B cell (primary cell): ENCODE measurements at places on chromosomes 12 and 14. TPM values are rescaled to one million over a fixed set of nuclear protein-coding genes. Genes with fewer than 3 reads are reported as not detected.

DNA sequence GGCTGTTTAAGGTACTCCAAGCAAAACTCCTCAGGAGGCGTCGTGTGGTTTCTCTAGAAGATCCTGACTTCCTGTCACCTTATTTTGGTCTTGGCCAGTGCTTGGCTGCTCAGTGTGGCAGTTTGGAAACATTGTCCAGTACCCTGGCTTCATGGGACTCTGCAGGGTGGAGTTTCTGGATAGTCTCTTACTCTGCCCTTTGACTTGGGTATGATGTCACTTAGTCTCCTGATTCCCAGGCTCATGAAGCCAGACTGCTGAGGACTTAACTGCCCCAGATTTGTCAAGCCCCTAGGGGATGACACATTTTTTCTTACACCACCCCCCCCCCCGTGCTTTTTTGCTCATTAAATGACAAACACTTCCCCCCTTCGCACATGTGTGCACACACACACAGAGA is 82.7 kb downstream of the ADCK1 start:
- DNase-seq = no peak
- no peaks in the 10 kb centered on the region for H3K36me3 ChIP-seq
- no peaks in the 10 kb centered on the region for H3K27me3 ChIP-seq
- H3K27ac ChIP-seq = no peak overlapping the region
- H3K4me3 ChIP-seq = no peak overlapping the region
- H3K4me1 ChIP-seq = no peaks in the 10 kb centered on the region

Gene HOXC13
- total RNA-seq = not detected in 2 replicates

- peak; percentile 40 for DNase-seq
- H3K4me1 ChIP-seq = peaks cover 23% of the 10 kb centered on the region
- H3K27me3 ChIP-seq = no peaks in the 10 kb centered on the region
- H3K36me3 ChIP-seq = no peaks in the 10 kb centered on the region
- H3K27ac ChIP-seq = no peak overlapping the region
- peak overlapping the region; percentile 79 for H3K4me3 ChIP-seq
Measured at GRCh38 chr14:100304825-100305323, 1.4 kb downstream of the SLC25A29 start.

Gene DAO
- not detected in 2 replicates for total RNA-seq

DNA sequence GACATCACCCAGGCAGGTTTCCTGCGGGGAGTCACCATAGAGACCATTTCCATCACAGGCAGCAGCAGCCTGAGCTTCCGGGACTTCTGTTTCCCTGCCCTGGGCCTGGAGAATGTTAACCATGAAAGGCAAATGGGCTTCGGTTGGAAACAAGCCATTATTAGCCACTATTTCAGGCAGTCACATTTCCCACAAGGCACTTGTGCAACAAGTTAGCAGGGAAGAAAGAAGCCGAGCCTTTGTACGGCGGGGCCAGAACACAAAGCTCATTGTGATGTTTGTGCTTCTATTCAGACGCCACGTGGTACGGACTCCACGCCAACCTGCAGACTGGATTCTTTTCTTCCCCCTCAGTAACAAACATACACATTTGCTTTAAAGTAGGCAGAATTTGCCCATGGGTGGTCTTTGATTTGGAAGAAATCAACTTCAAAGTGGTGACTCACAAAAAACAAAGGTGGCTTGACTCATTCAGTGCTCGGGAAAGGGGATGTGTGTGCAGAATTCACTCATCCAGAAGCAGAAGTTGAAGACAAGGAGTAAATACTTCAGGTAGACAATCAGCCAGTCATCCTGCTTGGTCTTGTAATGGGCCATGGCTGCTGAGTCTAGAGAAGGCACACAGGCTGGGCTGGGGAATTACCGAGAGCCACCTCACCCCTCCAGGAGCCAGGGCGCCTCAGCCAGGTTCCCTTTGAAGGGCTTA is 154.2 kb upstream of the PRMT8 start:
- H3K4me3 ChIP-seq = no peak overlapping the region
- no peak for DNase-seq
- no peaks in the 10 kb centered on the region for H3K36me3 ChIP-seq

Gene CD69
- total RNA-seq = 44.8 and 45.1 TPM in 2 replicates

Gene PPFIA2
- total RNA-seq = not detected in 2 replicates

Gene CCDC197
- total RNA-seq = not detected in 2 replicates

- peaks cover 5% of the 10 kb centered on the region for H3K27me3 ChIP-seq
- no peak for DNase-seq
- no peaks in the 10 kb centered on the region for H3K36me3 ChIP-seq
- no peak overlapping the region for H3K27ac ChIP-seq
- H3K4me3 ChIP-seq = no peak overlapping the region
Measured at GRCh38 chr12:66004922-66005703, 125.4 kb downstream of the LLPH start.

GRCh38 chr12:28316049-28316448 is 125.8 kb downstream of the CCDC91 start:
- H3K27ac ChIP-seq = no peak overlapping the region
- no peak for DNase-seq
- no peak overlapping the region for H3K4me3 ChIP-seq
- no peaks in the 10 kb centered on the region for H3K27me3 ChIP-seq
- H3K36me3 ChIP-seq = peaks cover 8% of the 10 kb centered on the region

- DNase-seq = no peak
- no peak overlapping the region for H3K27ac ChIP-seq
- H3K4me3 ChIP-seq = no peak overlapping the region
- H3K4me1 ChIP-seq = peaks cover 19% of the 10 kb centered on the region
- no peaks in the 10 kb centered on the region for H3K36me3 ChIP-seq
Measured at GRCh38 chr14:20606190-20606901, 15.2 kb upstream of the RNASE12 start.

GRCh38 chr12:118763234-118763633 is 218.1 kb upstream of the SRRM4 start:
- H3K27me3 ChIP-seq = no peaks in the 10 kb centered on the region
- H3K27ac ChIP-seq = no peak overlapping the region
- H3K4me3 ChIP-seq = no peak overlapping the region
- no peak for DNase-seq
- H3K36me3 ChIP-seq = no peaks in the 10 kb centered on the region

- no peak overlapping the region for H3K4me3 ChIP-seq
- no peaks in the 10 kb centered on the region for H3K36me3 ChIP-seq
- H3K4me1 ChIP-seq = peaks cover 57% of the 10 kb centered on the region
- no peaks in the 10 kb centered on the region for H3K27me3 ChIP-seq
- no peak for DNase-seq
Measured at GRCh38 chr12:93165384-93165932, 212.3 kb upstream of the NUDT4 start.

GRCh38 chr14:52352569-52352968 is 38.5 kb downstream of the PTGER2 start:
- DNase-seq = no peak
- no peaks in the 10 kb centered on the region for H3K27me3 ChIP-seq
- H3K4me3 ChIP-seq = no peak overlapping the region

DNA sequence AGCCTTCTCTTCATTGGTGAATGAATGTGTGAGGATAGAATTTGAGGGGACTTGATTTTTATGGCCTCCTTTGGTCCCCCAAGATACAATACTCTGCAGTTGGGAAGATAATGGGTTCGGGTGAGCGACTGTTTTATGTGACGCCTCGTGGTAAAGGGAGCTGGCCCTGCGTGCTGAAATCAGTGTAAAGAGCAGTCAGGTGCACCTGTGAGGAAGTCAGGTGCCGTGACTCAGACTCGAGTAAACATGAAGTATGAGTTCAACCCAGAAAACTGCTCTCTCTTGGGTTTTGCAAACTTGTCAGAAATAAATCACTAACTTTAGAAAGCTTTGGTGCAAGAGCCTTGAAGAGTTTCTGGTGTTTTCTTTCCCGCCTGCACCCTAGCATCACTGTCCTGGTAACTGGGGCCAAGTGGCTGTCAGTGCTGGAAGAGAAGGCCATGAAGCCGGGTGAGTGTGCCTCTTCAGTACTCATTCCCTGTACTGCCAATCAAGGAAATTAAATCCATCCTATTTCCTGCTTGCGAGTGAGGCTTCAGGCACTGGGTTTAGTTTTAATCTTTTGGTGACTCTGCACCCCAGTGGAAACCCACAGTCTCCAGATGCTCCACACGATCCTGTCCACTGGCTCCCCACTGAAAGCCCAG is 59.2 kb downstream of the AACS start:
- no peaks in the 10 kb centered on the region for H3K4me1 ChIP-seq
- H3K36me3 ChIP-seq = no peaks in the 10 kb centered on the region
- no peak for DNase-seq

DNA sequence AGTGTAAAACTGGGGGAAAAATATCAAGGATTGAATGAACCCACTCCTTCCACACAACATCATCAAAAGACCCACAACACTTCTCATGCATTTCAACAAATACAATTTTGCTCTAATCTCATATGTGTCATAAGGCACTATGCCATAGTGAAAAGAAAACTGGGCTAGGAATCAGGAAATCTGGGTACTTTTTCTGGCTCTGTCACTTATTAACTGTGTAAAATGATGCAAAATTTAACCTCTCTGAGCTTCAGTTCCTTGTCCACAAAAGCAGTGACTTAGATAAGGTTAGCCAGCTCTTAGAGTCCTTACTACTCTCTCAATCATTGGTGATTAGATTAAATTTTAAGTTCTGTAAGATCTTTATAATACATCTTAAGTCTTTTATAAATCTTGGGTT is 250.5 kb upstream of the SOX5 start:
- H3K36me3 ChIP-seq = no peaks in the 10 kb centered on the region
- H3K27me3 ChIP-seq = no peaks in the 10 kb centered on the region
- no peak for DNase-seq
- no peak overlapping the region for H3K4me3 ChIP-seq
- H3K27ac ChIP-seq = no peak overlapping the region

- H3K36me3 ChIP-seq = no peaks in the 10 kb centered on the region
- no peak for DNase-seq
- no peaks in the 10 kb centered on the region for H3K27me3 ChIP-seq
- no peak overlapping the region for H3K4me3 ChIP-seq
Measured at GRCh38 chr14:42719391-42719790, 1112.7 kb downstream of the LRFN5 start.

Gene CPSF2
- total RNA-seq = 42.6 and 46.1 TPM in 2 replicates

DNA sequence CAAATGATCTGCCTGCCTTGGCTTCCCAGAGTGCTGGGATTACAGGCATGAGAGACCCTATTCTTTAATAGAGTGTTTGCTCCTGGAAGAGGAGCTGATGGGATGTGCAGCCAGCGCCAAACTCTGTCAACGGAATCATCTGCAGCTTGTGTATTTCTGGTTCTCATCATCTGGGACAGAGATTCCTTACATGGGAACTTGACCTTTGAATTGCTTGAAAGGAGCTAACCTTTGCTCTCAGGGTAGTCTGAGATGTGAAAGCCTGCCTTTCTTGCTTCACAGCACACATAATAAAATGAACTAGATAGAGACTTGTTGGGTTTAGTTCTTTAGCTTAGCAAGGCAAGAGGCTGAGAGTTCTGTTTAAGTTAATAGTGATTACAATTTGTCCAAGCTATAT is 120.0 kb downstream of the OTOGL start:
- H3K4me1 ChIP-seq = no peaks in the 10 kb centered on the region
- H3K36me3 ChIP-seq = no peaks in the 10 kb centered on the region
- no peaks in the 10 kb centered on the region for H3K27me3 ChIP-seq
- no peak overlapping the region for H3K27ac ChIP-seq

DNA sequence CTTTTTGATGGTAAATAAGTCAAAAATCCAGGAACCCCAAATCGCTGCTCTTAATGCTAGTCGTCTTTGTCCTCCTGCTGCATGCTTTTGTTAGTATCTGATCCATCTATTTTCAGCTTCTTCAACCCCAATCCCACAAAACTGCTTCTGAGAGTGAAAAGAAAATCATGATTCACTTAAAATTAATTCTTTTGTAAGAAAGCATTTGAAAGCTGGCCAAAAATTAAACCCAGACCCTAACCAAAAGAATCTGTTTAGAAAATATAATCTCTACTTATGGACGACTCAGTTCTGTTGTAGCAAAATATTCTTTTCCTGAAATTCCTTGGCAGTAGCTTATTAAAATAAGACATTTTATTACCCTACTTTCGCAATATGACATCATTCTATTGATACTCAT is 443.6 kb upstream of the SYT1 start:
- no peaks in the 10 kb centered on the region for H3K27me3 ChIP-seq
- no peaks in the 10 kb centered on the region for H3K4me1 ChIP-seq
- DNase-seq = no peak
- H3K27ac ChIP-seq = no peak overlapping the region
- no peaks in the 10 kb centered on the region for H3K36me3 ChIP-seq

Gene RPGRIP1
- total RNA-seq = 0.86 and 0.87 TPM in 2 replicates

Gene RNU4-1
- total RNA-seq = 3,269 and 3,426 TPM in 2 replicates

Gene CRIP1
- 201 and 210 TPM in 2 replicates for total RNA-seq

DNA sequence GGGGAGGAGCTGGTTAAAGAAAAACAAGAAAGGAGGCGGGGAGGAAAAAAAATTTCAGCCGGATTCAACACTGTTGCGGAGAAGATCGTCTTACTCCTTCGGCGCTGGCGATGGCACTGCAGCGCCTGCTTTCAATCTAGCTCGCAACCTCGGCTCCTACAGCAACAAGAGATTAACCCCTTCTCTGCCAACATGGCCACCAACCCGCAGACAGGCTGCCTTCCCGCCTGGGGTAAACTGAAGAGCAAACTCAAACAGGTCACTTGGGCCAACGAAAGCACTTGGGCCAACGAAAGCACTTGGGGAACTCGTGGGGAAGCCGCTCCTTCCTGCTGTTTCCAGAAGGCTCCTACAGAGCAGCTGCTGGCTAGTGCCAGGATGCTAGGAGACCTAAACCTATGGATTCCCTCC is 73.7 kb downstream of the CIT start:
- no peaks in the 10 kb centered on the region for H3K27me3 ChIP-seq
- no peaks in the 10 kb centered on the region for H3K36me3 ChIP-seq
- no peak overlapping the region for H3K27ac ChIP-seq

GRCh38 chr12:19010087-19010486 is 119.4 kb upstream of the PLEKHA5 start:
- H3K4me3 ChIP-seq = no peak overlapping the region
- DNase-seq = no peak
- no peaks in the 10 kb centered on the region for H3K27me3 ChIP-seq
- H3K36me3 ChIP-seq = no peaks in the 10 kb centered on the region
- H3K4me1 ChIP-seq = no peaks in the 10 kb centered on the region

Gene ZNF268
- total RNA-seq = 32.4 and 37.1 TPM in 2 replicates

GRCh38 chr12:11902525-11902875 is 168.2 kb upstream of the BCL2L14 start:
- peaks cover 3% of the 10 kb centered on the region for H3K4me1 ChIP-seq
- H3K36me3 ChIP-seq = no peaks in the 10 kb centered on the region
- no peak overlapping the region for H3K4me3 ChIP-seq
- no peaks in the 10 kb centered on the region for H3K27me3 ChIP-seq
- no peak for DNase-seq

DNA sequence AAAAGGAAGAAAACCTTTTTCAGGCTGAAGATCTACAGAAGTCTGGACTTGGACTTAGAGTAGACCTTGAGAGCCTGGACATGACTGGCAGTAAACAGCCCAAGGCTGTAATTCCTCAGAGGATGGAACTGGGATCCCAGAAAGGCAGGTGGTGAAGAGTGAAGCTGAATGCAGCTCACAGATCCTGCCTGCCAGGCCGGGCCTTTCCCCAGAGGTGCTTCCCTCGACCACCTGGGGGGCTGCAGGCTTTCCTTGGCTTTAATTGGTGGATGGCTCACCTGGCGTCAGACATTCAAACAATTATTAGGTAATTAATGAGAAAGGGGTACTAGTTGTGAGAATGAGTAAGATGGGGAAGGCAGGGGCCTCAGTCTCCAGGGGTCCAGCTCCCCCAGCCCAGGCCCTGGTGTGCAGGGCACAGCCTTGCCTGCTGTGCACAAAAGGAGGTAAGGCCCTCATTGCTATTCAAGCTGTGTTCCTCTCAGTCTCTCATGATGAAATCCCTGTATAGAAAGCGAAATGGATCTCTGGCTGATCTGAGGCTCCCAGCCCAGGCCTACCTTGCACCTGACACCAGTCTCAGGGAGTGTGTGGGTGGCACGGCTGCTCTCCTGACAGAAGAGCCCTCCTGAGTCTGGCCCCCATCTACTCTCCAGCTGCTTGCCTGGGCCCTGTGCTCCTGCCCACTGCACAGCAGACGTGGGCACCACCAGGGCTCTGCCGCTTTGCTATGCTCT is 63.0 kb upstream of the TCL1A start:
- H3K4me1 ChIP-seq = peaks cover 7% of the 10 kb centered on the region
- no peak overlapping the region for H3K27ac ChIP-seq
- no peak overlapping the region for H3K4me3 ChIP-seq
- no peaks in the 10 kb centered on the region for H3K36me3 ChIP-seq
